ENCODE measurements at places on chromosomes 2 and 18. TPM values are rescaled to one million over a fixed set of nuclear protein-coding genes. Genes with fewer than 3 reads are reported as not detected.

DNA sequence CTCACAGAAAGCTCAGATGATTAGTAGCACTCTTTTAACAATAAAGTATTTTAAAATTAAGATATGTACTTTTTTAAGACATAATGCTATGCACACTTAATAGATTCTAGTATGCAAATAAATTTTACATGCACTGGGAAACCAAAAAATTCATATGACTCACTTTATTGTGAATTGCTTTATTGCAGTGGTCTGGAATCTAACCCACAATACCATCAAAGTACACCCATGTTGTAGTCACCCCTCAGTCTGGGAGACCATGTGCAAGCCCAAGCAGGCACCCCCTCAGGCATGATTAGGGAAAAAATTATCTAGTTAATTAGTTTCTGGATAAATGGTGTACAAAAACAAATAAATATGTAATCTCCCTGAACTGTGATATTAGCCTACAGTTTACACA lies 649.0 kb upstream of the HS6ST1 start:
- DNase-seq: no peak

DNA sequence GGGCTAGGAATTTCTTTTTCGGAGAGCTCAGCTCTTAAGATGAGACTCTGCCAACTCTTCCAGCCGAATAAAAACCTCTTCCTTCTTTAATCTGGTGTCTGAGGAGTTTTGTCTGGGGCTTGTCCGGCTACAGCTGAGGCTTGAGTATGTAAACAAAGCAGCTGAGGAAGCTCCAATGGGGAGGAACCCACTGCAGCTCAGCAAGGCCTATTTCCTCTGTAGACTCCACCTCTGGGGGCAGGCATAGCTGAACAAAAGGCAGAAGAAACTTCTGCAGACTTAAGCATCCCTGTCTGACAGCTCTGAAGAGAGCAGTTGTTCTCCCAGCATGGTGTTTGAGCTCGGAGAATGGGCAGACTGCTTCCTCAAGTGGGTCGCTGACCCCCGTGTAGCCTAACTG lies 838.7 kb downstream of the CCDC85A start:
- no peak for DNase-seq

DNA sequence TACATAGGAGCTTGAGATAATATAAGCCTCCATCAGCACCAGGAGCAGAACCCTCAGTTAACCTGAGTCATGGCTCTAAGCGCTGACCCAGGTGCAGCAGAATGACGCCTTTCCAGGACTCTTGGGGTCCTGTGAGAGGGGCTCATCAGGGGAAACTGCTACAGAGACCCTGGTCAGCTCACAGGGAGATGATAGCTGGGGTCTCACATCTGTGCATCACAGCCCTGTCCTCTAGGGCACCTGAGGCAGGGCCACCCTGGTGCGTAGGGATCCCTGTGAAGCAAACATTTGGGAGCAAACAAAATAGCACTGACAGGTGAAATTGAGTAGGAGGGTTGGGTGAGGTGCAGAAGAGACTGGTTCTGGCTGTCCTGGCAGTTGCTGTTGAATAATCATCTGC lies 219.2 kb downstream of the SH3RF3 start:
- DNase-seq: no peak

- DNase-seq: no peak
Observed at GRCh38 chr2:110973262-110973661, 147.5 kb upstream of the BCL2L11 start.

- no peak for DNase-seq
Observed at GRCh38 chr2:48733067-48733503, 22.4 kb downstream of the LHCGR start.

DNA sequence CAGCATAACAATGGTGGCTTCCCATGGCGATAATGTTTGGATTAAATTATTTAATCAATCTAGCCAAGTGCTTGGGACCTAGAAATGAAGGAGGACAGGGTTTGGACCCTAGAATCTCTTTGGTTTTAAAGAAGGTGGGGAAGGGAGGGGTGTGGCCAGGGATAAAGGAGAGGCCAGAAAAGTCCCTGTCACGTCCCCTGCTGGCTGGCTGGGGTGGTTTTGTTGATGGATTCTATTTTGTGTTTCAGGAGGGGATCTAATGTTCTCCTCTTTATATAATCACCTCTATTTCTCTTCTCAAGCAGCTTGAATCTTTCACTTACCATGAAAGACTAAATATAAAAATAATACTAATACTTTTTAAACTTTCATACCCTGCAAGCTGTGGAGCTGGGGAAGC lies 52.6 kb upstream of the GALR1 start:
- DNase-seq: no peak

Gene DPP4
- total RNA-seq: 256 TPM

Gene DGUOK
- total RNA-seq: 40.7 TPM

Gene IL36G
- not detected for total RNA-seq

Measured in osteoblast (primary cell).